ENCODE measurements at places on chromosomes 6 and 20. TPM values are rescaled to one million over a fixed set of nuclear protein-coding genes. Genes with fewer than 3 reads are reported as not detected.

Gene MED20
- total RNA-seq: 19.8 TPM

Gene C20orf144
- 0.21 TPM for total RNA-seq

Gene MCHR2
- not detected for total RNA-seq

DNA sequence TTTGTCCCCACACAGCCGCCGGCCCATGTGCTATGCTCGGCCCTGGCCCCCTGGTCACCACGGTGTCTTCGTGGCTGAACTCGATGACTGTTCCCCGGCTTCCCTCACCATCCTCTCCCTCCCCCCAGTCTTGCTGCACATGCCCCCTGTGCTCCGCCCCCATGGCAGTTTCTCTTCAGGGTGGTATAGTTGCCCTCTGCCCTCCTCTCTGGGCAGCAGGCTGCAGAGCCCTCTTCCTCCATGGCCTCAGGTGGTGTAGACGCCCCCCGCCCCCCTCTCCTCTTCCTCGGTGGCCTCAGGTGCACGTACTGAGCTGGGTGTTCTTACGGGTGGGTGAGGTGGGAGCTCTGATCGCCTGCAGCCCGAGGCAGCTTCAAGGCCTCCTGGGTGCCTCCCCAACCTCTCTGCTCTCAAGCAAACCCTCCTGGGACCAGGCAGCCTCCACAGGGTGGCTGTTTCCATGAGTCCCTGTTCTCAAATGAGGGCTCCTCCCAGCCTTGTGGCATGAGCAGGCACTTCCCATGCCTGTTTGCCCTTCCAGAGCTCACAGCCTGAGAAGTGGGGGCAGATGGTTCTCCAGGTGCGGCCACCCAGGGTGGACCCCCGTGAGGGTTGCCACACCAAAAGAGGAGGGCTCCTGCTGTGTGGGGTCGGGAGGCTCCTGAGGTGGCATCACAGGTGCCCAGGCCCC is 24.8 kb downstream of the COL20A1 start:
- no peak overlapping the region for H3K27ac ChIP-seq
- no peak for DNase-seq
- no peaks in the 10 kb centered on the region for H3K4me1 ChIP-seq
- H3K27me3 ChIP-seq: no peaks in the 10 kb centered on the region

DNA sequence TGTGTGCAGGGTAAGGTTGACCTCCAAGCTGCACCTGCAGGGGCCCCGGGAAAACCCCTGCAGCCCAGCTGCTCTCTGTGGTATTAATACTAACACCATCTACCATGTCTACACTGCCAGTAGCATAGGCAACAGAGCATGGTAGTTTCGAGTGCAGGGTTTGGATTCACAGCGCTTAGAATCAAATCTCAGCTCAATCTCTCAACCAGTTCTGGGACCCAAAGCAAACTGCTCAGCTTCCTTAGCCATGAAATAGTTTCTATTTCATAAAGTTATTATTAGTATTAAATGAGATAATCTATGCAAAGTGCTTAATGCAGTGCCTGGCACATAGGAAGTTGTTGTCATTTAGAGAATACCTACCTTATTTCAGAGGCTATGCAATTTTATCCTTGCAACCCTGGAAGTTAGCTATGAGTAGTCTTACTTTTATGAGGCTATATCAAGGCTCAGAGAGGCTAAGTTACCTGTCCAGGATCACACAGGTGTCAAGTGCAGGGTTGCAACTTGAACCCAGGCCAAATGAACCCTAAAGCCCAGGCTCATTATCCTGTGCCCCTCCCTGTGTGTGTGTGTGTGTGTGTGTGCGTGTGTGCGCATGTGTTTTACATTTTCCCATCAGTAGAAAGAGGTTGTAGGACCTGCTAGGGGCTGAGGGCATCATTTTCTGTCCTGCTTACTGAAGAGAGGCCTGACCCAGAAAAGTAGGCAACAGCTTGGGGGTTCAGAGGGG is 27.6 kb upstream of the MRPS18A start:
- H3K27me3 ChIP-seq: peaks cover 7% of the 10 kb centered on the region
- H3K27ac ChIP-seq: no peak overlapping the region
- no peaks in the 10 kb centered on the region for H3K4me1 ChIP-seq
- no peaks in the 10 kb centered on the region for H3K36me3 ChIP-seq

- H3K4me1 ChIP-seq: no peaks in the 10 kb centered on the region
- no peak overlapping the region for H3K4me3 ChIP-seq
- H3K27ac ChIP-seq: no peak overlapping the region
These were observed 12.1 kb downstream of the COL21A1 start for GRCh38 chr6:56235245-56235644.

- peaks cover 9% of the 10 kb centered on the region for H3K27me3 ChIP-seq
- no peaks in the 10 kb centered on the region for H3K4me1 ChIP-seq
- no peak for DNase-seq
- H3K4me3 ChIP-seq: no peak overlapping the region
- H3K36me3 ChIP-seq: no peaks in the 10 kb centered on the region
- H3K27ac ChIP-seq: no peak overlapping the region
These were observed 109.7 kb downstream of the BFSP1 start for GRCh38 chr20:17421493-17421892.

GRCh38 chr6:145588981-145589380 is 146.3 kb downstream of the EPM2A start:
- no peaks in the 10 kb centered on the region for H3K36me3 ChIP-seq
- no peak overlapping the region for H3K4me3 ChIP-seq
- peaks cover 10% of the 10 kb centered on the region for H3K27me3 ChIP-seq
- no peak overlapping the region for H3K27ac ChIP-seq
- no peaks in the 10 kb centered on the region for H3K4me1 ChIP-seq

GRCh38 chr6:89948876-89949275 is 54.6 kb downstream of the GJA10 start:
- H3K4me1 ChIP-seq: peaks cover 78% of the 10 kb centered on the region
- no peaks in the 10 kb centered on the region for H3K27me3 ChIP-seq
- H3K27ac ChIP-seq: no peak overlapping the region
- DNase-seq: no peak
- H3K4me3 ChIP-seq: no peak overlapping the region
- peaks cover 78% of the 10 kb centered on the region for H3K36me3 ChIP-seq

GRCh38 chr20:62802026-62802712 is 2.5 kb upstream of the OGFR start:
- no peak for DNase-seq
- peaks cover 20% of the 10 kb centered on the region for H3K36me3 ChIP-seq
- H3K4me3 ChIP-seq: no peak overlapping the region

- H3K4me3 ChIP-seq: no peak overlapping the region
- H3K27me3 ChIP-seq: no peaks in the 10 kb centered on the region
- no peak for DNase-seq
- peaks cover 5% of the 10 kb centered on the region for H3K36me3 ChIP-seq
- no peaks in the 10 kb centered on the region for H3K4me1 ChIP-seq
These were observed 90.1 kb upstream of the MAP7 start for GRCh38 chr6:136640132-136640915.

DNA sequence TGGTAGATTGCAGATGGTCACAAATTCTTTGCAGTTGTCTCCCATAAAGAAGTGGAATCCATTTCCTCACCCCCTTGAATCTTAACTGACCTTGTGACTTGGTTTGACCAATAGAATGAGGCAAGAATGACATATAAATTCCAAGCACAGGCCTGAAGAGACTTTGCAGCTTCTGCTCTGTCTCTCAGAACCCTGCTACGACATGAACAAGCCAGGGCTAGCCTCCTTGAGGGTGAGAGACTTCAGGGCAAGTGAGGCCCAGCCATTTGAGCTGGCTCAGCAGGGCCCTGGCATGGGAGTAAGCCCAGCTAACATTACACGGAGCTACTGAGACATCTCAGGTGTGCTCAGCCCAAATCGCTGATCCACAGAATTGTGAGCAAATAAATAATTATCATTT is 216.3 kb upstream of the MAN1A1 start:
- no peak overlapping the region for H3K4me3 ChIP-seq
- DNase-seq: no peak
- H3K27me3 ChIP-seq: no peaks in the 10 kb centered on the region
- no peaks in the 10 kb centered on the region for H3K36me3 ChIP-seq
- H3K4me1 ChIP-seq: peaks cover 1% of the 10 kb centered on the region
- no peak overlapping the region for H3K27ac ChIP-seq

DNA sequence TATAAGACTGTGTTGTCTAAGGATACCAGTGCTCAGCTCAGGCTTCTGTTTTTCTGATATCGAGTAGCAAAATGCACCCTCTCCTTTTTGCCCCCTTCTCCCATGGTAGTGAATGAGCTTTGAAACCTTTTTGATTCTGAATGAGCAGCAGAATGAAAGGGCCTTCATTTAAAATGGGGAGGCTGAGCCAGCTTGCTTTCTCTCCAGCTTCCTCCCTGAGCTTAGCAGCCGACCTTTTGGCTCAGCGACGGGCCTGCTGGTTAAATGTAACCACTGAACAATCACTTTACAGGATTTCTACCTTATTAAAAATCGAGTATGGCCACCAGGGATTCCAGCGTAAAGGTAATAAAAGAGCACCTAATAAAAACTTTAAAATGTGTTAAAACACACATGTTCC is 133.7 kb upstream of the SPACA1 start:
- H3K27ac ChIP-seq: no peak overlapping the region
- no peaks in the 10 kb centered on the region for H3K36me3 ChIP-seq
- H3K27me3 ChIP-seq: no peaks in the 10 kb centered on the region
- no peak for DNase-seq

- H3K36me3 ChIP-seq: no peaks in the 10 kb centered on the region
- no peaks in the 10 kb centered on the region for H3K27me3 ChIP-seq
- DNase-seq: no peak
These were observed 3.0 kb downstream of the ENPP3 start for GRCh38 chr6:131640100-131640499.

- H3K27ac ChIP-seq: no peak overlapping the region
- no peak overlapping the region for H3K4me3 ChIP-seq
- H3K4me1 ChIP-seq: peaks cover 17% of the 10 kb centered on the region
- H3K27me3 ChIP-seq: peaks cover 87% of the 10 kb centered on the region
These were observed 208.4 kb downstream of the MYLK4 start for GRCh38 chr6:2542101-2542857.

GRCh38 chr6:82442061-82442719 is 78.6 kb downstream of the TPBG start:
- H3K36me3 ChIP-seq: no peaks in the 10 kb centered on the region
- no peak overlapping the region for H3K4me3 ChIP-seq
- no peaks in the 10 kb centered on the region for H3K27me3 ChIP-seq
- H3K4me1 ChIP-seq: no peaks in the 10 kb centered on the region
- DNase-seq: no peak
